ENCODE measurements at places on chromosomes 3 and 15.

DNA sequence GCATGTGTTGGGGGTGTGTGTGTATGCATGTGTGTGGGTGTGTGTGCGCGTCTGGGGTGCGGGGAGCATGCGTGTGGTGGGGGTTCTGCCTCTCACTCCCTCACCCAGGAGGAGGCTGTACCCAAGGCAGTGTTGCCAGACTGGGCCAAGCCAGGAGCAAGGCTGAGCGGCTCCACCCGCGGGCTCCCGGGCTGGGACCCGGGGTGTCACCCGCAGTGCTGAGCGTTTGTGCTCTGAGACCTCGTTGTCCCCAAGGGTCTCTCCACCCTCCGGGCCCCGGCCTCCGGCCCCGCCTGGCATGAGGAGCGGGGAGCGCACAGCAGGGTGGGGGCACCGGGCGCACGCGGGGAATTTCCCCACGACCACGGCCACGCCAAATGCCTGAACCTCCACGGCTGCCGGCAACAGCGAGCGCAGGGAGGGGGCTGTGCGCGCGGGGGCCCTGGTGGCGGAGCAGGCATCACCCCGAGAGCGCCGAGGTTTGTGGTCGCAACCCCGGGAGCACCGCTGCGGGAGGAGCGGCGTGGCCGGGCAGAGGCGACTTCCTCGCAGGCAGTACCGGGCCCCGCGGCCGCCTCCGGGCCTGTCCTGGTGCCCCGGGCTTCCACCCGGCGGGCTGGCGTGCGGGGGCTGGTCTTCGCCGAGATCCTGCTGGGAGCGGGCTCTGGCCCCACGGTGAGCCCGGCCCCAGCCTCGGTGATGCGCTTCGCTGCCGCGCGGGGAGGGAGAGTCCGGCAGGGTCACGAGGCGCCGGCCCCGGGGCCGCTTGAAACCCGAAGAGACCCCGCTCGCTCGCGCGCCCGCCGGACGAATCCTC lies 7.4 kb upstream of the OCA2 start:
- no peak for DNase-seq

- DNase-seq, result no peak
Measured at GRCh38 chr15:61657461-61657860, 402.8 kb downstream of the VPS13C start.

DNA sequence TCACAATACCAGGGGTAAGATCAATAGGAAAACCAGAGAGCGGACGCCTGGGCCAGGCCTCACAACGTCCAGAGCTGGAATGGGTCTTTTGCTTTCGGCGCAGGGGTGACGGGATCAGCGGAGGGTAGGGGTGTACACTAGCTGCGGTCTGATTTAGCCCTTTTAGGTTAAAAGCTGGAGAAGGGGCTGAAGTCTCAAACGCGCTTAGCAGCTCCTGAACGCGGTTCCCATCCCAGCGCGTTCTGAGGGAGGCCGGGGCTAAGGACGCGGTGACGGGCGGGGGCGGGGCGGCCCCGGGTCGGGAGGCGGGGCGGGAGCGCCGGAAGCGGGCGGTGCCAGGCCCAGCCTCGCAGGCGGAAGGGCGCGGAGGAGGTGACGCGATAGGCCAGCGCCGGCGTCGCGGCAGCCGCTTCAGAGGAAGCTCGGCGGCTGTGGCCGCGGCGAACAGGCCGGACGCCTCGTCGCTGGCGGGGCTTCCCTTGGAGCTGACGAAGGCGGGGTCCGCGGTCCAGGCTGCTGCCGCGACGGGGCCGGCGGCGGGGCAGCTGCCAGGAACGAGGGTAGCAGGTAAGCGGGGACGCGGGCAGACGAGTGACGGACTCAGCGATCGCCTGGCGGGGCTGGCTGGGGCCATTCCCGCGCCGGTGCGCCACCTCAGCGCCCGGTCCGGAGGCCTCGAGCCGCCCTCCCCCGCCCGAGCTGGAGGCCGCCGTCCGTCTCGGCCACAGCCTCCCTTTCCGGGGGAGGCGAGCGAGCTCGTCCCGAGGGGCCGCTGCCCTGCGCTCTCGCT lies at the start of gene SENP5:
TSS of gene SENP5 (plus strand) at position 414 of the 790 bp plus-strand sequence. CDS start 17,262 bp downstream, outside the sequence.
- peak; percentile 82 for DNase-seq

DNA sequence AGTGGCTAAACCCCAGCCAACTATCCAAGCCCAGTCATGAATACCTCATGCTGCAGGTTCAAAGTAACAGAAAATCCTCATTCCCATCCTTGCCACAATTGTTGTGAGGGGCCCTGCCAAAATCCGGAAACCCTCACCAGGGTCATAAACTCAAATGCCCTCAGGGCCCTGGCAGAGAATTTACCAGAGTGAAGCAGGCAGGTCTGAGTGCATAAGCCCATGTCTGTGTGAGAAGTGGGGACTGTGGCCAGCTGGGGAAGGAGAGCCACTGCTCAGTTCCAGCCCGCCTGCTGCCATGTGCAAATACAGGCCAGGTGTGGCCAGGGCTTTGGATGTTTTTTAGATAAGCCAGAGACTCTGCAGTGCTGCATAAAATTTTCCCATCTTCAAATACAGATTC lies 7.0 kb downstream of the CEP152 start:
- DNase-seq, result no peak
